ENCODE measurements at places on chromosomes 11 and 22.

DNA sequence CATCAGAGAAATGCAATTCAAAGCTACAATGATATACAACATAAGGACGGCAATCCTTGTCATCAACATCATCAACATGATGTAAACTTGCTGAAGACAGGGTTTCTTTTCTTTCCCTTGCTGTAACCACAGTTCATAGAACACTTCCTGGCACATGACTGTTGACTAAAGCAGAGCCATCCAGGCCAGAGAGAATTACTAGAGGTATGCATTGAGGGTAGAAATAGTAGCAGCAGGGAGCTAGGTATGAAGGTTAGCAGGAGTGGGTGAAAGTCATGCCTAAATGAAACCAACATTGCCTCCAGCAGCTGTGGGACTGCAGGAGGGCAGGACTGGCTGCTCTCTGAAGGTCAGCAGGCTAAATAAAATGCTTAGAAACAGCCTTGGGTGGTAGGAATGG, 103.7 kb downstream of the LRRC32 start:
- H3K4me1 ChIP-seq, result no peaks in the 10 kb centered on the region
- no peak overlapping the region for H3K4me3 ChIP-seq
- H3K27me3 ChIP-seq, result no peaks in the 10 kb centered on the region
- H3K36me3 ChIP-seq, result no peaks in the 10 kb centered on the region

DNA sequence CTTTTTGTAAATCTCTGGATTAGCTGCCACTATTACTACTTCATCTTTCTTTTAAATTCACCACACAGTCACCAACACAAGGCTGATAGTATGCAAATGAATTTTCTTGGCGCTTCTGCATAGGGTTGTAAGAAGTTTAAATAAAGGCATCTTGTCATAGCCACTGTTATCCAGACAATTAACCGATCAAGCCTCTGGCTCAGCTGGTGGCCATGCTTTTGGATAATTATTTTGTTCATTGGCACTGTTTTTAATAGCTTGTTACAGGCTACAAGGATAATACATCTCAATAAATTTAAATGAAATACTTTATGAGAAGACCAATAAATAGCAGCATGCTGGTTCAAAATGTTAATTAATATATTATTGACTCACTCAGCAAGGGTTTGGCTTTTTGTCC, 1261.0 kb downstream of the FAM181B start:
- no peaks in the 10 kb centered on the region for H3K27me3 ChIP-seq
- no peak for DNase-seq
- no peaks in the 10 kb centered on the region for H3K4me1 ChIP-seq
- H3K4me3 ChIP-seq, result no peak overlapping the region
- no peaks in the 10 kb centered on the region for H3K36me3 ChIP-seq

DNA sequence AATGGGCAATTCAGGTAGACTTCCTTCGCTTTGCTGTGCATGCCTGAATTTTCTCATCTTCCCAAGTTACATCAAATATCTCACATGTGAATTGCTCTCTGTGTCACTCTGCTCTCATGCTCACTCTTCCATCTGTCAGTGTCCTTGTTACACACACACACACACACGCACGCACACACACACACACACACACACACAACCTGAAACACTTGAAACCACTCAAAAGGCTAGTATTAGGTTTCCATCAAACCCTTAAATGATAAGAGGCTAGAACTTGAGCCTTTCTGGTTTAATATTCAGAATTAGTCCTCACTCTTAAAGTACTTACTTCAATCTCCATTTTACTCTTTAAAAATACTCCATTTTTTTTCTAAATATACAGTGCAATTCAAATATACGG, 282.4 kb downstream of the C11orf87 start:
- H3K36me3 ChIP-seq, result no peaks in the 10 kb centered on the region
- no peaks in the 10 kb centered on the region for H3K27me3 ChIP-seq
- no peak overlapping the region for H3K4me3 ChIP-seq
- no peaks in the 10 kb centered on the region for H3K4me1 ChIP-seq

GRCh38 chr22:22167791-22168189, 76.8 kb upstream of the VPREB1 start:
- H3K4me3 ChIP-seq, result no peak overlapping the region
- H3K27me3 ChIP-seq, result peaks cover 7% of the 10 kb centered on the region
- no peaks in the 10 kb centered on the region for H3K36me3 ChIP-seq
- no peak overlapping the region for H3K27ac ChIP-seq

DNA sequence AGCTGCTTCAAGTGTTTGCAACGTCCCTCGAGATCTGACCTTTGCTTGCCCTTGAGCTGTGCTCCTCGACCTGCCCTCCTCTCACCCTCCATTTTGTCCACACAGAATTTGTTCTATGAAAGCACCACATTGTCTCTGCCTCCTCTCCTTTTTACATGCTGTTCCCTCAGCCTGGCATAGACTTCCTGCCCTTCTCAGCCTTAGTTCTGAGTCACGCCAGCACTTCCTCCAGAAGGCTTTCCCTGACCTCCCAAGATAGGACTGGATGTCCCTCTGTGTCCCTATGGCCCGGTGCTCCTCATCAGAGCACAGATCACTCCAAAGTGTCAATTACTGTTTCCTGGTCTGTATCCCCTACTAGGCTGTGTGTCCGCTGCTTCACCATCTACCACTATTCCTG, 16.2 kb downstream of the JHY start:
- H3K36me3 ChIP-seq, result no peaks in the 10 kb centered on the region
- no peaks in the 10 kb centered on the region for H3K4me1 ChIP-seq
- no peaks in the 10 kb centered on the region for H3K27me3 ChIP-seq
- H3K4me3 ChIP-seq, result no peak overlapping the region
- no peak for DNase-seq
- H3K27ac ChIP-seq, result no peak overlapping the region

DNA sequence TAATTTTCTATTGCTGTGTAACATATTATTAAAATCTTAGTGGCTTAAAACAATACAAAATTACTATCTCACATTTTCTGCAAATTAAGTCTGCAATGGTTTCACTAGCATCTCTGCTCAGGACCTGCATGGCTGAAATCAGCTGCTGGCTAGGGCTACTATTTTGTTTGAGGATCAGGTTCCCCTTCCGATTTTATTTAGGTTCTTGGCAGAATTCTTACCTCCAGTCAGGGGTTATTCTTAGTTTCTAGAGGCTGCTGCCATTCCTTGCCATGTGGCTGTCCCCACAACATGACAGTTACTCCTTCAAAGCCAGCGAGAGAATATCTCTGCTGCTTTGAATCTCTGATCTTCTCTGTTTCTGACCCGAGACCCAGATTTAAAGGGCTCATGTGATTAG, 424.5 kb upstream of the ANO5 start:
- H3K27ac ChIP-seq, result no peak overlapping the region
- H3K4me1 ChIP-seq, result no peaks in the 10 kb centered on the region
- no peaks in the 10 kb centered on the region for H3K27me3 ChIP-seq
- no peak overlapping the region for H3K4me3 ChIP-seq

- DNase-seq, result no peak
- peaks cover 3% of the 10 kb centered on the region for H3K4me1 ChIP-seq
- H3K27ac ChIP-seq, result no peak overlapping the region
- H3K27me3 ChIP-seq, result peaks cover 10% of the 10 kb centered on the region
These were observed 399.3 kb downstream of the OPCML start for GRCh38 chr11:133133050-133133449.

DNA sequence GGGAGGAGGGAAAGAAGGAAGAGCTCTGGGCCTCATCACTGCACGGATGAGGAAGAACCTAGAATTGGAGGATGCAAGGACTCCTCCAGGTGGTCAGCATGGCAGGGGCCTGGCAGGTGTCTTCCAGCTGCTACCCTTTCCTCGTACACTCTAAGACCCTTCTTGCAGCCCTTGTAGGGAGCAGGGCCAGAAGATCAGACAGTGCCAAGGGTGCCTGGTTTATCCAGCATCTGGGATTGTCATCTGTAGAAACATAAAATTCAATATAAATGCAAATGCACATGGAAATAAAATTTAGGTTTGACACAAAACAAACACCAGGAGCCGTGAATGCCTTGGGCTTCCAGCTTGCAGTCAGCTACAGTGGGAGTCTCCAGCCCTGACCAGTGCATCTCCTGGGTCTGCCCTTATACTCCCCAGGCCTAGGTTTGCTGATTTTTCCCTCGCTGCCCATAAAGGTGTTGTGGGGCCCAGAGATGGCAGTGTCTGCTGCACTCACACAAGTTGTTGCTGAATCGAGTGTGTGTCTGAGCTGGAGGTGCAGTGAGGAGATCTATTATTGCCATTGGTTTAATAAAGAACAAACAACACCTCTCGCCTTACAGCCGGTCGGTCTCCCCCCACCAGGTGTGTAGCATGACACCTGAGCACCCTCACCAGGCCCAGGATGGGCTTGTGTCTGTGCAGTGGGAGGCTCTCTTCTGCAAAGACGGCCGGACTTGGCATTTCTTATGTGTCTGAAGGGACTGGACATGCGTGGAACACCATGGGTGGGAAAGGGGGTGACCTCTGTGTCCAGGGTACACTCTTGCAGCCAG, 87.1 kb downstream of the BCR start:
- H3K27me3 ChIP-seq, result no peaks in the 10 kb centered on the region
- DNase-seq, result no peak
- peaks cover 57% of the 10 kb centered on the region for H3K36me3 ChIP-seq

DNA sequence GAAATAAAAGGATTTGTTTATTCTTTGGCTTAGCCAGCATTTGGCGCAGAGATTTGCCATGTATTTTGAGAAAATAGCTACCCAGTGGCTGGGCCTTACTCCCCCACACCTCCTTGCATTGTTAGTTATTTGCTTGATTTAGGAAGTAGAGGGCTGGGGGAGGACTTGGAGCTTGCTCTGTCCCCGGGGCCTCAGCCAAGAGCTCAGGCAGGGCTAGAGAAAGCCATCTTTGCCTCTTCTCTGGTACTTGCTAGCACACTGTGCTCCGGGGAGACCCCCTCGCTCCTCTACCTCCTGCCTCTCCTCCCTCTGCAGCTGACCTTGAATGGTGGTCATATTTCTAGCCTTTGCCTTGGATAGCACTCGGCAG, 93.0 kb downstream of the SCN3B start:
- H3K4me3 ChIP-seq, result no peak overlapping the region
- no peak overlapping the region for H3K27ac ChIP-seq
- H3K36me3 ChIP-seq, result no peaks in the 10 kb centered on the region
- H3K27me3 ChIP-seq, result no peaks in the 10 kb centered on the region

DNA sequence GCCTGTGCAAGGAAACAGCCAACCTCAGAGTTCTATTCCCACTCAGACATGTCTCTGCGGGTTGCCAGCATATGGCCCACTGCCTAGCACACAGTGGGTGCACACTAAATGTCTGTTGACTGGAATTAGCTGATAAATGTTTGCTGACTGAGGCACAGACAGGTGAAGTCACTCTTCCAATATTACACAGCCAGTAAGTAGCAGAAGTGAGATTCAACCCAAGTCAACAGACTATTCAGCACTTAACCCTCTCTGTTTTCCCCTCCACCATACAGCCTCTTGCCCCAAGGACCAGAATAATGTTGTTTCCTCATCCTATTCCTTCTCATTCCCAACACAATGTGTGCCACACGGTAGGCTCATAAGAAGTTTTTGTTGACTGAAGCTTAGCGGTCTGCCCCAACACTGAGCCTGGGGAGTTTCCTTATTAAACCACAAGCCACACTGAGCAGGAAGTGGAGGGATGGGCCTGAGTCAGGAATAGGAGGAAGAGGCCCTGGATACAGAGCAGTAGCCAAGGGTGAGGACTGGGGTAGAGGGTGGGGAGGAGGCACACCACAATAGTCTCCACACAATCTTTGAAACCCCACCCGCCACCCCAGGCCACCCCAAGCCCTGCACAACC, 15.7 kb upstream of the IL10RA start:
- no peak overlapping the region for H3K27ac ChIP-seq
- no peaks in the 10 kb centered on the region for H3K27me3 ChIP-seq
- H3K4me3 ChIP-seq, result no peak overlapping the region
- no peaks in the 10 kb centered on the region for H3K36me3 ChIP-seq

DNA sequence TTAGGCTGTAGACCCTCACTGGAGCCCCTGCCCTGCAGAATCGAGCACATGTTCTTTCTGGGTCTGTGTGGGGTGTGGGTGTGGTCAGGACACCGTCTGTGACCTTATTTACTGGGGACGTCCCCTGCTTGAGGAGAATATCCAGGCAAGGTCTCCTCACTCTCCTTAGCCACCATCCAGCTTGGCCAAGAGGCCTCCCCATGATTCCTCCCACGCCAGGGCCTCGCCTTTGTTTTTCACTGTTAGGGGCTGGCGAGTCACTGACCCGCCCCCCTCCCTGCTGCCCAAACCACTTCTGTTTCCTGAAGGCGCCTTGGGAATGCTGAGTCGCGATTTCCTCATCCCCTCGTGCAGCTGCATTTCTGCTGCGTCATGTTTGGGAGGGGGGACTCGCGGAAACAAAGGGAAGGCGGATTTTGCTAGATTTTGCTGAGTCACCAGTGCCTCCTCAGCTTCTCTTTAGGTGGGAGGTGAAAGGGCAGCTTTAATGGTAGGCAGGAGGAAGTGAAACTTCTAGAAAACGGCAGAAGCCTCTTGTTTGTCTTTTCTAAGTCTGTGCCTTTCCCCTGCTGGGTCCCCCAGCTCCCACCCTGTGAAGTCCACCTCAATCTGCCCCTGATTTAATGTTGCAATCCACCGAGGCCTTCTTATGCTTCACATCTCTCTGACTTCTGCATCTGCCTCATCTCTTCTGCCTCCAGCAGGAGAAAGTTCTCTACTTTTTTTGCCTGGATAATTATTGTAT, 4.0 kb upstream of the HMOX1 start:
- H3K27ac ChIP-seq, result peak overlapping the region; percentile 77
- DNase-seq, result peak; percentile 93
- no peaks in the 10 kb centered on the region for H3K36me3 ChIP-seq

DNA sequence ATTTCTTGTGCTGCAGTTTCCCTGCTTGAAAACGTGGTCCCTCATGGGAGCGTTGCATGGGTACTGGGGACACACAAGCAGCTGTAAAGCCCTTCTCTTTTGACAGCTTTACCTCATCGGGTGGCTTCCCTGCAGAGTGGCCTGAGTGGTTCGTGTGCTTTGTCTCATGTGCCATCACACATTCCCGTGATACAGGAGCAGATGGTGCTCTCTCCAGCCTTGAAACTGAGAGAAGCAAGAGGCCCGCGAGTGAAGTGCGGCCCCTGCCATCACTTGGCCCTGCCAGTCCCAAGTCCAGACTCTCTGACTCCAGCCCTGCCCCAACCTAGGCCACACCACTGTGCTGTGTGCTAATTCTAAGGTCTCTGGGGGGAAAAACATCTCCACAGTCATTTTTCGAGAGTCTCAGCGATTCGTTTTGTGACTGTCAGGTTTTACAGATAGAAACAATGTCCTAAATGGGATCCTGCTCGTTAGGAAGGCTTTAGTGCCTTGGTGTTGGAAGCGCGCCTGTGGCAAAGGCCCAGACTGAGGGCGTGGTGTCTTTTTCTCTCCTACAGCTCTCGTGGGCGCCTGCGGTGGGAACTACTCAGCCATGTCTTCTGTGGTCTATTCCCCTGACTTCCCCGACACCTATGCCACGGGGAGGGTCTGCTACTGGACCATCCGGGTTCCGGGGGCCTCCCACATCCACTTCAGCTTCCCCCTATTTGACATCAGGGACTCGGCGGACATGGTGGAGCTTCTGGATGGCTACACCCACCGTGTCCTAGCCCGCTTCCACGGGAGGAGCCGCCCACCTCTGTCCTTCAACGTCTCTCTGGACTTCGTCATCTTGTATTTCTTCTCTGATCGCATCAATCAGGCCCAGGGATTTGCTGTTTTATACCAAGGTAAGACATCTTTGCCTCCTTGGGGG, 64.2 kb downstream of the KREMEN1 start:
- H3K27me3 ChIP-seq, result no peaks in the 10 kb centered on the region
- H3K27ac ChIP-seq, result no peak overlapping the region
- peaks cover 6% of the 10 kb centered on the region for H3K36me3 ChIP-seq
- peaks cover 9% of the 10 kb centered on the region for H3K4me1 ChIP-seq
- DNase-seq, result no peak

- H3K36me3 ChIP-seq, result no peaks in the 10 kb centered on the region
- DNase-seq, result peak; percentile 87
- H3K27me3 ChIP-seq, result no peaks in the 10 kb centered on the region
- peak overlapping the region; percentile 94 for H3K4me3 ChIP-seq
These were observed 486 bp downstream of the STIM1 start for GRCh38 chr11:3855808-3856491.

All from upper lobe of right lung (tissue), 1 donor.